H9 (cell line): ENCODE measurements at places on chromosomes 13 and 19. TPM values are rescaled to one million over a fixed set of nuclear protein-coding genes. Genes with fewer than 3 reads are reported as not detected.

DNA sequence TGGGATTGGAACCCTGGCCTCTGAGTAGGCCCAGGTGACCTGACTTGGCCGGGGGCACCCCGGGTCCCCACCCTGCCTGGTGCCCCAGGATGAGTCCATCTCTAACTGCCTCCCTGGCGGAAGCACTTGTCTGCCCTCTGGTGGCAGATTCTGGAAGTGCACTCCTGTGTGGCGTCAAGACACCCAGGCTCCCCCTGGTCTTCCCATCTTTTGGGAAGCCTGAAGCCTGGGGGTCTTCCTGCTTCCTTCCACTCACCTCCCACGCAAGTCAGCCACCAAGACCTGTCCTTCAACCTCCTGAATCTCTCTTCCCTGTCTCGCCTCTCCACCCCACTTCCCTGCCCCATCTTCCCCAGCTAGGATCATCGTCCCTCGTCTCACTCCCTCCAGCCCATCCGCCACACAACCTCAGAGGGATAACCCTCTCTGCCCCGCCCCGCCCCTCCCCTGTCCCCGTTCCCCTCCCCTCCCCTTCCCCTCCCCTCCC is 7.4 kb downstream of the RABAC1 start:
- peak; percentile 88 for DNase-seq

GRCh38 chr19:9058905-9059667 is 27.8 kb upstream of the OR1M1 start:
- DNase-seq = no peak

DNA sequence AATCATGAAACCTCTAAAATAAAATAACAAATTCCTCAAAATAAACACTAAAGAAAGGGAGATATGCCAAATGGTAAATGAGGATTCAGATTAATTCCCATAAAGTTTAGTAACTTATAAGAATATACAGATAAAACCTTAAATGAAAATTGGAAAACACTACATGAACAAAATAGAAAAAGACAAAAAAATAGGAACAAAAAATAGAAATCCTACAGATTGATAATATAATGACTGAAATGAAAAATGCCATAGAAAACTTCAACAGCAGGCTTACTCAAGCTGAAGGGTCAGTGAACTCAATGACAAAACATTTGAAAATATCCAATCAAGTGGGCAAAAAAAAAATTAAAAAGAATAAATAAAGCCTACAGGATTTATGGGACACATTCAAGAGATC is 1784.8 kb downstream of the PCDH9 start:
- no peak for DNase-seq

Gene ANGPTL8
- total RNA-seq = not detected in 2 replicates

DNA sequence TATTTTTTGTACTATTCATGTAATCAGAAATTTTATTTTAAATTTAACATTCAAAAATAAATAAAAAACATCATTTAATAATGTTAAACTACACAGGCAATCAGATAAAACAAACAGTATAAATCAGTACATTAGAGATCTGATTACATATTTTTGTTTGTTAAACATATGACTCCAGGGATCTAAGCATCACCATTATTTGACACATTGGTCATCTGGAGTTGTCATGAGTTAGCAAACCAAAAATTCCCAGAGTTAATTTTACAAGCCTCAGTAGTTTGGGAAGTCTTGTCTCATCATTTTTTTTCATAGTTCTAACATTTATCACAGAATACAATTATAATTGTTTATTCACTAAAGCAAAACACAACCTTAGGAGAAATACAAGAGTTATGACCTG is 770.8 kb upstream of the SLITRK6 start:
- DNase-seq = no peak

- DNase-seq = no peak
Observed at GRCh38 chr13:110240352-110240751, 66.6 kb downstream of the COL4A1 start.

Gene PSG2
- total RNA-seq = not detected in 2 replicates
